Cardiac ventricle fibroblast (primary cell): ENCODE measurements at places on chromosomes 2 and 18. TPM values are rescaled to one million over a fixed set of nuclear protein-coding genes. Genes with fewer than 3 reads are reported as not detected.

Gene NDC80
- total RNA-seq: 1.6 and 2.7 TPM in 2 replicates

Gene KCNF1
- not detected in 2 replicates for total RNA-seq

Gene LCT
- not detected in 2 replicates for total RNA-seq

Gene NRP2
- total RNA-seq: 8.2 and 13.2 TPM in 2 replicates

Gene BCL11A
- total RNA-seq: 0.05 TPM in 1 of 2 replicates, not detected in the other

Gene BUB1
- 2.2 and 2.5 TPM in 2 replicates for total RNA-seq

Gene UGT1A5
- not detected in 2 replicates for total RNA-seq

Gene ROCK1
- 16.3 and 21.1 TPM in 2 replicates for total RNA-seq

Gene SPHKAP
- 0.05 TPM in 1 of 2 replicates, not detected in the other for total RNA-seq

Gene PROM2
- total RNA-seq: 0.25 and 0.29 TPM in 2 replicates

Gene GIGYF2
- 36.0 and 40.0 TPM in 2 replicates for total RNA-seq

Gene PARD6G
- total RNA-seq: 1.4 and 1.8 TPM in 2 replicates

Gene EPC2
- 9.0 and 16.5 TPM in 2 replicates for total RNA-seq

Gene CXCR2
- not detected in 2 replicates for total RNA-seq

Gene CTAGE1
- total RNA-seq: not detected in 2 replicates

Gene CCDC102B
- total RNA-seq: 11.2 and 16.6 TPM in 2 replicates

Gene GDF7
- total RNA-seq: under 0.01 TPM in 1 of 2 replicates, not detected in the other

Gene ASB18
- total RNA-seq: not detected in 2 replicates

Gene PAX3
- 0.39 and 0.69 TPM in 2 replicates for total RNA-seq

Gene ANKRD53
- total RNA-seq: 0.39 and 1.5 TPM in 2 replicates
